ENCODE measurements at places on chromosomes 1 and 21.

DNA sequence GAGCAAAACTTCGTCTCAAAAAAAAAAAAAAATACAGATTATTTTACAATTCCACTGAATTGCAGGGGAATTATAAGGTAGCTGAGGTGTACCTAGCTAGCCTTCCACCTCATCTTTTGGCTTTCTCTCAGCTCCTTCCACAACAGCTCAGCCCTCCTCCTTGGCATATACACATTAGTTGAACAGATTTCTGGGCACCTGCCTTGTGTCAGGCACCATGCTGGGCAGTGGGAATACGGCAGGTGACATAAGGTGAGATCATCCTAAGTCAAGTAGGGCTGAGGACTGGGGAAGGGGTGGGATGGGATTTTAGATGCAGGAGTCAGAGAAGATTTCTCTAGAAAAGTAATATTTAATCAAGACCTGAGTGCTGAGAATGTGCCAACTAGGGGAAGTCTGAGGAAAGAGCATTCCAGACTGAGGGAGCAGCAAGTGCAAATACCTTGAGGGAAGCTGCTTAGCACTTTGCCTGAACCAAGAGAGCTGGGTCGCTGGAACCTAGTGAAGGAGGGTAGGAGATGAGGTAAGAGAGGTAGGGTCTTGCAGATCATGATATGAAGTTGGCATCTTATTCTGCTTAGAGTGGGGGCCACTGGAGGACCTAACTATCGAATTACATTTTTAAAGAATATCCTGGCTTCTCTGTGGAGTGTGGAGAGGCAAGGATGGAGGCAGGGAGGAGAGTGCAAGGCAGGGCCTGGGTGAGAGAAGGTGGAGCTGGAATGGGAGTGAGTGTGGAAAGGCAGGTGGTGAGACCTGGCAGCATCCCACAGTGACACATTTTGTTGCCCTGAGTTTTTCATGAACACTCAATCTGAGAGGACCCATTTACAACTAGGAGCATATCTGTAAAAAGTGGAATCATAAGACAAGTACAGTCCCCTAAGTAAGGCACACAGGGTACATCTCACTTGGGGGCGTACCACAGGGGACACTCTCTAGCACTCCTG, 28.2 kb downstream of the LAMC2 start:
- DNase-seq: no peak

GRCh38 chr1:76759171-76759860, 108.0 kb upstream of the ST6GALNAC5 start:
- DNase-seq: no peak

GRCh38 chr1:68230901-68231626, 1.3 kb downstream of the WLS start:
- DNase-seq: no peak

DNA sequence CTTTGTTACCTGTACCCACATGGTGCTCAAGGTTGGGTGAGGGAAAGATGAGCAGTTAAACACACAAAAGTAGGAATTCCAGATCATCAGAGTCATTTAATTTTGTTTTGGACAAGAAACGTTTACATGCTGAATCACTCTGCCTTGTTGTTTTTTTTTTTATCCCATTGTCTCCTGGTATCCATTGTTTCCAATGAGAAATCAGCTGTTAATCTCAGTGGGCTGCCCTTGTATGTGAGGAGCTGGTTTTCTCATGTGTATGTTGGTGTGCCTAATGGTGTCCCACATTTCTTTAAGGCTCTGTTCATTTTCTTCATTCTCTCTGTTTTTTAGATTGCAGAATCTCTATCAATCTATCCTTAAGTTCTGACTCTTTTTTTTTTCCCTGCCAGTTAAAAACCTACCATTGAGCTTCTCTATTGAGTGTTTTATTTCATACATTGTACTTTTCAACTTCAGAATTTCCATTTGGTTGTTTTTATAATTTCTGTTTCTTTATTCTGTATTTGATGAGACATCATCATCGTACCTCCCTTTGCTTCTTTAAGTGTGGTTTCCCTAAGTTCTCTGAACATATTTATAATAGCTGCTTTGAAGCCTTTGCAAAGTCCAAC, 8.8 kb upstream of the OBSCN start:
- no peak for DNase-seq

- DNase-seq: no peak
Measured at GRCh38 chr1:95048317-95048716, 24.4 kb downstream of the ALG14 start.

DNA sequence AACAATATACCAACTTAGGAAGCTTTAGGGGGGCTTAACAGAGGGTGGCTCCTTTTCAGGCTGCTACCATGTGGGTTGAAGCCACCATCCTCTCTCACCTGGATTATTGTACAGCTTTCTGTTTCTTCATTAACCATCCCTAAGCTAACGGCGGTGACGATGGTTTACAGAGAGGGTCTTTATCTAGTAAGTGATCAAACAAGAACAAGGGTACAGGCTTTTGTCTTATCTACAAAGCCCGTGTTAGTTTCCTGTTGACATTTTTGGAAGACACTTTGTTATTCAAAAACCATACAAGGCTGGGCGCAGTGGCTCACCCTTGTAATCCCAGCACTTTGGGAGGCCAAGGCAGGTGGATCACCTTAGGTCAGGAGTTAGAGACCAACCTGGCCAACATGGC, 20.4 kb downstream of the SLC25A33 start:
- no peak for DNase-seq

- no peak for DNase-seq
Measured at GRCh38 chr1:14780271-14780670, 181.8 kb downstream of the KAZN start.

GRCh38 chr1:156198831-156199349, 5.0 kb downstream of the SLC25A44 start:
- no peak for DNase-seq

DNA sequence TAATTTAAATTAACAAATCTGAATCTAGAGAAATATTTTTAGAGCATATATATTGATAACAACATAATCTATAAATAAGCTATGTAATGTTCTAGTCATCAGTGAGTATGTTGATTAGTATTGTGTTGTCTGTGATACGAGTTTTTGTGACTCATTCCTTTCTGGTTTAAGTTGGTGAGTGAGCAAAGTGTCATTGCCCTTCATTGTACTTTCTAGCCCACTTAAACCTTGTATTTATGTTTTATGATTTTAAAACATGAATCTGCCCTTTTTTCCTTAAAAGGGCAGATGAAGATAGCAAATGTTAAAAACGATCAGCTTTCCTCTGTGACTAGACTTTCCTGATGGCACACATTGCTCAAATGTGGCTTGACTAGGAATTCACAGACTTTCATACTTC, 38.5 kb downstream of the MACO1 start:
- no peak for DNase-seq

- DNase-seq: no peak
Measured at GRCh38 chr1:86119214-86119764, 37.3 kb downstream of the COL24A1 start.

DNA sequence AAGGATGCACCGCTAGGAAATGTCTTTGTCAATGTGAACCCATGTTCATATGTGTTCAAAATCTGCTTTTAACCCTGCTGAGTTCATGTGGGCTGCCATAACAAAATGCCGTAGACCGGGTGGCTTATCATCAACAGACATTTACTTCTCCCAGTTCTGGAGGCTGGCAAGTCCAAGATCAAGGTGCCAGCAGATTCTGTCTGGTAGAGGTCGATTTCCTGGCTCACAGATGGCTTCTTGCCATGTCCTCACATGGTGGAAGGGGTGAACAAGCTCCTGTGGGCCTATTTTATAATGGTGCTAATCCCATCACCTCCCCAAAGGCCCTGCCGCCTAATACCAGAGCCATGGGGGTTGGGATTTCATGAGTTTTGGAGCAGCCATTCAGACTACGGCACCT, 4.6 kb upstream of the CDCP2 start:
- DNase-seq: no peak

GRCh38 chr1:183590244-183591191, at the start of gene NCF2:
TSS of gene NCF2 (minus strand) at chr1:183590459. CDS start at chr1:183590329, 130 bp downstream.
- no peak for DNase-seq

- DNase-seq: no peak
Measured at GRCh38 chr1:2393471-2393877, 1.8 kb downstream of the RER1 start.

DNA sequence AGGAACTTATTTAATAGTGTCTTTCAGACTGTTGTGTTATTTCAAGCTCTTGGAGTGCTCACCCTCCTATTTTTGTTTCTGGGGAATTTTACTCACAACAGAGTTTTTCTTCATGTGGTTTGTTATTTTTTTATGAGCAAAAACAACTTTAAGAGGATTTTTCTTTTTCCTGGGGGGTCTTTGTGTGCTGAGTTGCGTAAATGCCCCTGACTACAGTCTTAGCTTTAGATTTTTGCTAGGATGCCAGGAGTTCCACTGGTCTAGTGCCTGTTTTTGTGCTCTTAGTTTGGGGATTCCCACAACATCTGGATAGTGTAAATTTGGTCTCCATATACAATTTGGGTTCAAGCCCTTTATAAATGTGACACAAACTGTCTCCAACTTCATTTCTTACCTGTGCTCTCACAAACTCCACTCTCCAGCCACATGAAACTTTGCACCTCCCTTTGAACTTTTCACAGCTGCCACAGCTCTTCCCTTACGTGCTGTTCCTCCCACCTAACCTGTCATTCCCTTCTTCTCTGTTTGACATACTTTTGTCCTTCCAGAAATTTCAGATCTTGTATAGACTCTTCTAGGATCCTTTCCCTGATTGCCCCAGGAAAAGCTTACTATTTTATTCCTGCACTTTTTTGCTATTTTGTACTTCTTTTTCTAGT, 180.2 kb downstream of the CRB1 start:
- no peak for DNase-seq

DNA sequence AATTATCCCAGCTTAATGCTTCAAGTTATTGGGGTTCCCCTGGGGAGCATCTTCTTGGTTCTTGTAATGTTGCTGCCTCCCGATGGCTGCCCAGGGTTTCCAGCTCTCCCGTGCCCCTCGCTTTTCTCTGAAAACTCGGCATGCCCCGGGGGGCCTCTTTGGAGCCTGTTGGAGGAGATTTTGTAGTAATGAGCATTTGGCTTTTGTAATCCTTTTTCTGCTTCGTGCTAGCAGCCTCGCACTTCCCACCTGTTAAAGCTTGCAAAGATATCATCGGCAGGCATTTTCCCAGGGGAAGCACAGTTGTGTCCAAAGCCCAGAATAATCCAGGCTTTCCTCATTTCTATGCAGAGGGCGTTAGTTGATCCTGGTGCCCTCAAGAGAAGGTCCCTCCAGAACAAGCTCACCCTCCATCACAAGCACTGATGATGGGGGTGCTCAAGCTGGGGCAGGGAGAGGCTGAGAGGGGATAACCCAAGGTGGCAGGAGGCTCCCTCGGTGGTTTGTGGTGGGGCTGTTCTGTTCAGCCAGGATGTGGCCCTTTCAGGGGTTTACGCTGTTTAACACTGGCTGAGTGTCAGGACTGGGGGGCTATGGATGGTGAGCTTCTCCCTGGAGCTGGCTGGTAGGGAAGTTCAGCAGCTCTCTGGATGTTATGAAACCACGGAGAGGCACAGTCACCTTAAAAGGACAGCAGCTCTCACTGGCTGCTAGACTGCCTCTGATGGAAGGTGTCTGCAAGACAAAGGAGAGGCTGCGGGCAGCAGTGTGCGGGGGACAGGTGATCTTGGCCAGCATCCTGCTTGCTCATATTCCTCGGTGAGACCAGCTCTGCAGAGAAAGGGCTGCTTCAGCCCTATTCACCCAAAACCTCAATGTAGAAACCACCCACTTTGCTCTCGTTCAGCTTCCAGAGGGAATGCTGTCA, 477.1 kb upstream of the VAMP3 start:
- no peak for DNase-seq

DNA sequence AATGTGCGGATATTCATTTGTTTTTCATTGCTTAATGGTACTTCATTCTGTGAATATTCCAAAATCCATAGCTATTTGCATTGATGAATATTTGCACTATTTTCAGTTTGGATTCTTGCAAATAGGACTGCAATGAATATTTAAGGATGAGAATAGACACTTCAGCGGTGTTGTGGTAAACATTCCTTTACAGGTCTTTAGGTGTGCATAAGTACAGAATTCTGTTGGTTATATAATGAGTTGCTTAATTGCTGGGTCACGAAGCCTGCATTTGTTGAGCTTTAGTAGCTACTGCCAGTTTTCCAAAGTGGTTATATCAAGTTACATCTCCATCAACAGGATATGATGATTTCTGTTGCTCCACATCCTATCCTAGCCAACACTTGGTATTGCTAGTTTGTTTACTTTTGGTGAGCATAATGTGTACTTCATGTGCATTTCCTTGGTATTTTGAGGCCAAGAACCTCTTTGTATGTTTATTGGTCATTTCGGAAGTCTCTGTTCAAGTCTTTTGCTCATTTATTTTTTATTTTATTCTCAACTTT, 64.2 kb upstream of the CYYR1 start:
- DNase-seq: no peak

DNA sequence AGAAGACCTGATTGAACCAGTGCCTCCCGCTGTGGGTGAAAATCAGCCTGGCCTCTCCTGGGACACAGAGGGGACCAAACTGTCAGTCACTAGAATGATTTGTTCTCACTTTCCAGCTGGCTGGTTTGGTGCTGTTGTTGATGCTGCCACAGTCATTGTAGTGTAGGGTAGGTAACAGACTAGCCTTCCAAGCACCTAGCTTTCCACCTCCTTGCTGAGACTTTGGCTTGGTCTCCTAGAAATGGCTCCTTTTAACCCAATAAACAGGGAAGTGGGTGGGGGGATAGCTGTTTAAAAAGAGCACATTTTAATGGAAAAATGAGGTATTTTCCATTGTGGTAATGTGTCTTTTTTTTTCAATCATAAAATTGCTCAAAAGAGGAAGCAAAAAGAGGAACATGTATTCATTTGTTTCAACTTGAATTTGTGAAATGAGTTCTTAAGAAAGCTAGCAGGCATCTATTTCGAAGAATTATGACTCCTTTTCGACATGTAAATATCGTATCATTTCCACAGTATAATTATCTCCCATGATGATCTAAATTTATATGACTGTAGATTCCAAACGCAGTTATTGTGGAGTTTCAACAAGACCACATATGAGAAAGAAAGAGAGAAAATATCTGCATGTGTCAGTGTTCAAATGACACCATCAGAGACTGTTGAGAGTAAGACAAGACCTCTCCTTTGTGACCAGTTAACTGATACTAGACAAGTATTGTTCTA, 190.1 kb downstream of the HLX start:
- DNase-seq: no peak

- no peak for DNase-seq
Measured at GRCh38 chr1:173049322-173049633, 1.5 kb downstream of the TNFSF18 start.

GRCh38 chr1:42670425-42670824, 11.8 kb upstream of the YBX1 start:
- DNase-seq: no peak

GRCh38 chr21:33817663-33818451, 97.7 kb downstream of the ATP5PO start:
- no peak for DNase-seq

DNA sequence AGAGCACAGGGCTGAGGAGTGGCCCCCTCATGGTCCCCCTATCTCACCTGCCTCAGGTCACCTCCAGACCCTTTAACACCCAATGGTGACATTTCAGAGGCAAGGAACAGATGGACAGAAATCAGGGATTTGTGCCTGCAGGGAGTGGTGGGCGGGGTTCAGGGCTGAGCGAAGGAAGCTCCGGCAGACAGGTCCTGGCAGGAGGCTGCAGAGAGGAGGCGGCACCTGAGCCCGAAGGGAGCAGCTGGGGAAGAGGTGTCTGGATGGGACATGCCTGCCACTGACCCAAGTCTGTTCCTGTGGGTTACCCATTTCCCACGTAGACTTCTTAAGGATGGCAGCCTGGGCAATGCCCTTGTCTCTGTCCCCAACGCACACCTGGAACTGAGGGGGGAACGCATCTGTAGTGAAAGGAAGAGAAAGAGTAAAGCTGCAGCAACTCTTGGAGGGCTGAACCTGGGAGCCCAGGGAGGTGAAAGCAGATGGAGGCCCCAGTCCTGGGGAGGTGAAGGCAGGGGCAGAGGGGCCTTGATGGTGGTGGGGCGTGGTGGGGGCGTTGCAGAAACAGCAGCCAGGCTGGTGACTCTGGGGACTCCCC, 61.6 kb upstream of the ADARB1 start:
- DNase-seq: no peak

All from right renal pelvis (tissue), 4 donors.